ENCODE measurements at places on chromosomes 3 and 15.

DNA sequence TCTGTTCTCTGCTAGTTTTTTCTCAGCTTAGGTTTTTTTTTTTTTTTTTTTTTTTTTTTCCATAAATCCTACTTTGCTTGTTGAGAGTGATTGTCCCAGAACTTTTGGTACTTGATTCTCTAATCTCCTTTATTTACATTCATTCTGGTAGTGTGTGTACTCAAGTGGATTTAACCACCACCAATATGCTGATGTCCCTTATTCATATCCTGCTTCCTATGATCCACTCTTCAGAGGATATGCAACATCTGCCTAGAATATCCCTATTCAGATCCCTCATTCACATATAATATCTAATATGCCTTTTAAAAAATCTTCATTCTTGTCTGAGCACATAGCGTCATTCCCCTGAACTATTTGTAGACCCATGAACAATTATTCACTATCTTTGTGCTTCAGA lies 342.9 kb downstream of the VGLL3 start:
- no peak for DNase-seq

DNA sequence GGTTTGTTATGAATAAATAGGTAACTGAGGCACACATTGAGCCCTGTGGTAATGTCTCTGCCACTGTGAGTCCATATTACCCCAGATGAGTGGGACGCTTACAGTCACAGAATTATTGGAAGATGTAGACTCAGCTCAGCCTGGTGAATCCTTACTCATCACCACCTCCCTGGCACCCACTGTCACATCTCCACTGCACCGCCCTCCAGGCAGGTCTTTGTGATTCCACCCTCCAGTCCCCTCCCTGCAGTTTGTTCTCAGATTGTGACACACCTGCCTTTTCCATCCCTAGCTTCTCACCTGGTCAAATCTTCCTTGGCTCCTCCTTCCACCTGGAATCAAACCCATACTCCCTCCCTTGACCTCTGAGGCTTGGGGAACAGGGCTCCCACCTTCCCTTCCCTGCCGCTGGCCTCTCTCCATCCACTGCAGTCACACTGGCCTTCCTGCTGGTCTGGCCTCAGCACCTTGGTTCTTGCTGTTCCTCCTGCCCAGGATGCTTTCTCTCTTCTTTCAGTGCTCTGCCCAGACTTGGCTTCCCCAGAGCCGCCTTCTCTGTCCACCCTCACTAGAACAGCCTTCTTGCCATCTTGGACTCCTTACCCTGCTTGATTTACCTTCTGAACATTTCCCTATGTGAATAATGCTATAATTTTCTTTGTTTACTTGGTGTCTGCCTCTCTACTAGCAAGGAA lies 9.4 kb downstream of the SLC6A20 start:
- no peak for DNase-seq

- peak; percentile 86 for DNase-seq
Measured at GRCh38 chr15:44215594-44215993, 20.5 kb upstream of the FRMD5 start.

DNA sequence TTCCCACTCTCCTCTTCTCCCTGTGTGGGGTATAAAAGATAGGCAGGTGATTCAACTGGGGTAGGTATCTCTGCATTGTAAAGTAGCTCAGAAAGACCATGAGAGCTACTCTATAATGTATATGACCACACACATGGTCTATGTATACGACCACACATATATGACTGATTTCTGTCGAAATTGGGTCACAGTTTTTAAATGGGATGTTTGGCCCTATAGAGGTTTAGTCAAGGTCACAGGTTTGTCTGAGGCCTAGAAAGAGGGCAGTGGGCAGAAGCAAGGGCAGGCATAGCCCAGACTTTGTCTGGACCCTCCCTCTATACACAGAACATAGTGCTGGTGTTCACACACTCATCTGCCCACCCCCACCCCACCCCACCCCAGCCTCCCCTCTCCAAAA lies 4.4 kb downstream of the LAMP3 start:
- DNase-seq = no peak

DNA sequence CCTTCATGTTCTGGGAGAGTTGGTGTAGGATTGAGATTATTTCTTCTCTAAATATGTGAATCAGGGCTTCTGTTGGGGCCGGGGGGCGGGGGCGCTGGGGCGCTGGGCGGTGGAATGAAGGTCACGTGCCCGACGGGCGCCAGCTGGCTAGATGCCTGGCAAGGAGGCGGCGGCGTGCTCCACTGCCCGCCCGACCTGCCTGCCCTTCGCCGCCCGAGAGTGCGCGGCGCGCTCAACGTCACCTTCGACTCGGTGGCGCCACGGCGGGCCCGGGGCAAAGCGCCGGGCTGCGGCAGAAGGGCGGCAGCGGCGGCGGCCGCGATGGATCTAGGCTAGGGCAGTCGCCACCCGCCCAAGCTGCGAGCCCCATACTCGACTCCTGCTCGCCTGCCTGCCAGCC lies 47.0 kb upstream of the LHFPL4 start:
- DNase-seq = peak; percentile 3

DNA sequence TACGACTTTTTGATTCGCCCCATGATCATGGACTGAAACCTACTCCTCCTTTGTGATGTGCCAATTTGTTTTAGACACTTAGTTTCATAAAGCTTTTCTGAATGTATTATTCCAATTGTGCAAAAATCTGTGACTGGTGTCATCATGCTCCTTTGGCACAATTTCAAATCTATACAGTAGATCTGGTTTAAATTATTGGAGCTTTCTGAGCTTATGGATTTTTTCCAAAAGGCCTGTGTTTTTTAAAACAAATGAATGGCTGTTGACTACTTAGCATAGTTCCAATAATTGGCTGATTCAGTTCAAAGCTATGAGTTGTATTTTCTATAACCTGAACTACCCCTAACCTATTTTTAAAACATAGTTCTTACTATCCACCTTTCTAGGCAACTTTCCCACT lies 282.7 kb downstream of the CNTN3 start:
- DNase-seq = no peak
